NCI-H2227 treated with DMSO at 0.1 percent for 48 hours (cell line): ENCODE measurements at places on chromosomes 7 and 10.

GRCh38 chr7:18119985-18120384, 92.3 kb upstream of the PRPS1L1 start:
- DNase-seq: no peak

GRCh38 chr10:17265468-17265867, 37.4 kb downstream of the VIM start:
- DNase-seq: no peak

DNA sequence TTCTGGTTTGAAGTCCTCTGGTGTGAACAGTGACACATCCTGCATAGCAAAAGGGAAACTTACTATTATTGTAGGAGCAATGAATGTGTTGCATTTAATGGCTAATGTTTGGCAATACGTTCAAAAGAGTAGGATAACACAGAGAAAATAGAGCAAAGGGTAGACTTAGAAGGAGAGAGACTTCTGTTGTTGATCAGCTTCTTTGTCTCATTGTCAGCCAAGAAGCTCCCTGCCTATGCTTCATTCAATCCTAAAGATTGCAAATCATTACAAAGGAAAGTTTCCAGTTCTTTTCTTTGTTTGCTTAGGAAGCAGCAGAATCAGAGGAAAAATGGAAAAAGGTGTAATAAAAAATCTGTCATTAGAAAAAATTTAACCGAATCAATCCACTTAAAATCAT, 7.9 kb upstream of the TSPAN13 start:
- DNase-seq: no peak

DNA sequence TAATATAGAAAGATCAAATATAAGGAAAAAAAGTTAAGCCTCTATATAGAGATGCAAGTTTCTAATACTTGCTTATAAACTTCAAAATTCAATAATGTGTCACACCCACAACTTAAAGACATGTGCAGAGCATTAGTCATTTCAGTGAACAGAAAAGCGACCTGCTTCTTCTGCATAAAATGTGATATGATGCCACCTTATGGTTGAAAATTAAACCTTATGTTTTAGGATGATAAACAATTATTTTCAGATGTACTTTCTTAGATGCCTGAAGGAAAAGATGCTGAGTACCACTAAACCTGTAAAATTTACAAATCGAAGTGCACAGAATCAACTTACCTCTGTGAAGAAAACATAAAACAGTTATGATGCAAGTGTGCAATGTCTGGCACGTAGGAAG, 96.0 kb downstream of the MTERF1 start:
- DNase-seq: no peak

DNA sequence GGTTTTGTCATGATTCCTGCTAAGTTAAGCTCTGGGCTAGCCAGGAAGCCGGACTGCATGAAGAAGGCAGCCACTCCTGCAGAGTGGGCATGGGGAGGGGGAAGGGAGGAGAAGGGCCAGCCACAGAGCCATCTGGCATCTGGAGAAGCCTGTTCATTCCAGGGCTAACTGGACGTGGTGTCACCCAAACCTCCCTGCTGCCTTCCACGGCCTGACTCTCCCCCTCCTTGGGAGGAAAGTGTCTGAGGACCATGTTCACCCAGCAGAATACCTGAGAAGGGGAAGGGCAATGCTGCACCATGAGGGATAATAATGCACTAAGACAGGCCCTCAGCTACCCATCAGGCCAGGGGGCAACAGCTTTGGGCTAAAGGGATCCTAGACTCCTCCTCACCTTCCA, 15.4 kb downstream of the AQP1 start:
- no peak for DNase-seq

GRCh38 chr7:424961-425793, 94.5 kb downstream of the PDGFA start:
- DNase-seq: no peak

DNA sequence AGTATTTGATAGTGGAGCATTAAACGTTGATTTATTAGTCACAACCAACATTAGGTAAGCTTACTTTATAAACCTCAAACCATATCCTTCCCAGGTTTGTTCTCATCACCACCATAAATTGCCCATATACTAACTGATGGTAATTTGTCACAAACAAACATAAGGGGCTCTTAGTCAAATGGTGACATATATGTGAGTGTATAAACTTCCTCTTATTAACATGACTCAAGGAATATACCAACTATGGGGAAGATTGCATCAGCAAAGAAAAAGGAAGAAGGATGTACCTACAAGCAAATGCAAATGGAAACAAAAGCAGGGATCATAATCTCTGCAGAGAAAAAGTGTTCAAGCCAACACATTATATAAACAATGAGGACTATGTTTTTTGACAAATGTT, 418.2 kb upstream of the AKR1E2 start:
- no peak for DNase-seq
